ENCODE measurements at places on chromosomes 7 and 10.

GRCh38 chr7:20164425-20165145, 52.6 kb downstream of the MACC1 start:
- DNase-seq: no peak

DNA sequence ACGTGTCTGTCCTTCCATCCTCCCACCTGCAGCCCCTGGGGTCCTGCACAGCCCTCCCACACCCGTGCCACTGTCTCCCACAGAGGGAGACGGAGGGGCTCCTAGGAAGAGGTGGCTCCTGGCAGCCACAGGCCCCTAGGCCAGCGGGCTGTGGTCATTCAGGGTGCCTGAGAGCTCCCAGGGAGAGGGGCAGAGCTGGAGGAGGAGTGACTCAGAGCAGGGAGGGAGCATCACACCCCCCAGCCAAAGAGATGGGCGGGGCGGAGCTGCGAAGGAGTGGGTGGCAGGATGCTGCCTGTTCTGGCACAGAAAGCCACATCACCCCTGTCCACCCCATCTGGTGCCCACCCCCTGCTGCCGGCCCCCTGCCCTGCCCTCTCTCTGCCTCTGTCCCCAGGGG, 50.5 kb downstream of the STK32C start:
- peak; percentile 19 for DNase-seq

DNA sequence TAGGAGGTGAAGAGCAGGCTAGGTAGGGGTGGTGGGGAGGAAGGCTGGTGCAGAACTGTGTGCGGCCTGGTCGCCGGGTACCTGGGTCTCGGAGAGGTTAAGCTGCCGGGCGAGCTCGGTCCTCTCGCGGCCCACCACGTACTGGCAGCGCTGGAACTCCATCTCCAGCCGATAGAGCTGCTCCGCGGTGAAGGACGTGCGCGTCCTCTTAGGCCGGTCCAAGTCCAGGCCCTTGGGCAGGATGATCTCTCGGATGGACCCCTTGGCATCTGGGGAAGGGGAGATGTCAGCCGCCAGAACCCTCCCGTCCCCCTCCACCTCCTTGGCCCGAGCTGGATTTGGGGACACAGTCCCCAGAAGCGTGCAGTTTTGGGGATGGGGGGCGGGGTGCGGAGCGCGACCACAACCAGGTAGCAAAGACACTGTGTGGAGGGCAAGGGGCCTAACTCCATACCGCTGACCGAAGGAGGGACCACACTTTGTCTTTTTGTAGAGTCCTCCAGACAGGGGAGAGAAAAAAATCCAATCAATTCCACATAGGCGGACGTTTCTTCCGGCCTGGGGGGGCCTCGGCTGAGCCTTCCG, 1.6 kb downstream of the VAX1 start:
- no peak for DNase-seq

- DNase-seq: no peak
Measured at GRCh38 chr7:121005996-121006584, 17.6 kb downstream of the CPED1 start.

- no peak for DNase-seq
Measured at GRCh38 chr7:42597300-42597699, 314.6 kb downstream of the C7orf25 start.

GRCh38 chr7:46909601-46910051, 672.3 kb downstream of the TNS3 start:
- no peak for DNase-seq

- no peak for DNase-seq
Measured at GRCh38 chr10:127276794-127277462, 80.5 kb upstream of the INSYN2A start.

DNA sequence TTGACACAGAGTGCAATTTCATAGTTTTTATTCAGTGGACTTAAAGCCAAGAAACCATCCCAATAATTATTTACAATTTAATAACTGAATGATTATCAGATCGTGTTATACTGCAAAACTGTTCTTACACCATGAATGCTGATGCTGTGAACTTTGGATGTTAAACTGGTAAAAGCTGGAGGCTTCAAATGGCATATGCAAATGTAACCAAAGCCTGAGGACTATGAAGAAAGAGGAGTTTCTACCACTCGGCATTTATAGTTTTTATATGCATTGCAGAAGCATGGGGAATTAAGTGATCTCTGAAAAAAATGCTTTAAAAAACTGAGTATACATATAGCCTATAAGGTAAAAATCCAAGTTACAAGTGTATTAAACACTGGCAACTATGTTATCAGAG, 42.4 kb downstream of the RNF32 start:
- no peak for DNase-seq

- no peak for DNase-seq
Measured at GRCh38 chr10:72171175-72171630, 44.6 kb upstream of the ANAPC16 start.

- DNase-seq: no peak
Measured at GRCh38 chr7:96674565-96674964, 35.1 kb downstream of the SEM1 start.

DNA sequence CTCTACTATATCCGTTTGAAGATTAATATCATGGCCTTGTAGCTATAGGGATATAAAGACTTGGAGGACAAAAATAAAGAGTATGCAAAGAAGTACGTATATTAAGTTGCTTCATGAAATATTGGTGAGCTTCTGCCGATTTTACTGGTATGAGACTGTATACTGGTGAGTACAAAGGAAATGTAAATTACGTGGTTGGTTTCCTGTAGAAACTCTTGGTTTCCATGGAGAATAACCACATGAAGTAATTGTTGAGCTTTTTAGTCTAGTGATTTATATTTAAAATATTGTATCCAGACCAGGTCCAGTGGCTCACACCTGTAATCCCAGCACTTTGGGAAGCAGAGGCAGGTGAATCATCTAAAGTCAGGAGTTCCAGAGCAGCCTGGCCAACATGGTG, 32.2 kb upstream of the GLI3 start:
- DNase-seq: no peak

DNA sequence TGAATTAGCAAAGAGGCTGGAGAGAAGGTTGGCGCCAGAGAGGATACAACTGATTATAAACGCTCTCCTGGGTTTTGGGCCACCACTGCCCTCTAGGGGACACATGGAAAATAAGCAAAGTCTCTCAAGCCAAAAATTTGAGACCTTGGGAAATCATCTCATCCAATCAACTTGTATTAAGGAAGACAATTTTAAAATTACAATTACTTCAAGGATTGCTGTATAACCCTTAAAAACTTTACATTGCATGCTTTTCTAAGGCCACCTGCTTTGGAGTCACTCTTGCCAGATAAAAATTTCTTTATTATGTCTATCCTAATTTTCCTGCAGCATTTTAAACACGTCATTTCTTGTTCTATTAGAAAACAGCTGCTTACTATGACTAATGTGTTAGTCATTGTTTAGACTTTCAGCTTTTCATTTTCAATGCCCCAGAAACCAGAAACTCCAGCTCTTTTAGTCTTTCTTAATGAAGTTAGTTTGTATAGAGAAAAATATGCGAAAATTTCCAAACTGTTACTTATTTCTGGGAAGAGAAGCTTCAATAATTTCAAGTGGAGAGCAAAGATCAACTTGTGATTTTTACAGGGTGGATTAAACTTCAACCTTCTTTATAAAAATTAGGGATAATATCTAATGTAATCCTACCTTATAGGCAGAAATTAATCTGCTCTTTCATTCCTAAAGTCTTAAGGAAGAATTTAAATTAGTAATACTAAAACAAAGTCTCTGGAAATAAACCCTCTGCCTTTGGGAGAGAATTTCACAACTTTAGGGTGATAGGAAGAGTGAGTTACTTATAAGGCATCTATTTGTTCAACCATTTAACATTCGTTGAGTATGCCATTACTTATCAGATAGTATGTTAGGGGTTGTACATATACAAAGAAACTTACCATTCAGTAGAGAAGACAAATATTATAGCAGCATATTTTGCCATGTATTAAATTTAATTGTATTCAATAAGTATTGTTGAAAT, 20.6 kb upstream of the RHOBTB1 start:
- DNase-seq: no peak

- DNase-seq: no peak
Measured at GRCh38 chr10:33524041-33524440, 189.6 kb upstream of the NRP1 start.

DNA sequence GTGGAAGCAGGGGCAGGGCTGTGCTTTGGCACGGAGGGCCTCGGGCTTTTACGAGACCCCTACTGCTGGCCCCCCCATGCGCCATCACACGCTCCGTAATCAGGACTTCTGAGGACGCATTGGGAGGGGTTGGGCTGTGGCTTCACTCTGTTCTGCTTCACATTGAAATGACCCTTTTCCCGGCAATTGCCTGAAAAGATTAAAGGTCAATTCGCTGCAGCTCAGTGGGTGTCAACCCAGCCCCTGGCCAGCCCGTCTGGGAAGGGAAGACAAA, 41.7 kb upstream of the UBE3C start:
- DNase-seq: no peak

DNA sequence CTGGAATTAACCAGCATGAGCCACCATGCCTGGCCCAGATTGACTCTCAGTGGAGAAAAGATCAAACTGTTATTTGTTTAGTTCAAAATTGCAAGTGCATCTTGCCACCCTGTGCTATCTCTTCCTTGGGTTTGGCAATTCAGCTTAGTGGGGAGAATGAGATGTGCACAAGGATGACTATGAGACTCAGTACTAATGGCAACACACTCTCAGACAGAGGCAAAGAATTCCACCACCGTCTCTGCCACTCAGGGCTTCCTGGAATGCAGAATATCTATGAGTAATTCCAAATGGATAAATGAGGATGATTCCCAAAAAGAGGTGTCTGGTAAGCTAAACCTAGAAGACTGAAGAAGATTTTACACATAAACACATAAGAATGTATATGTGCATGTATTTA, 525.8 kb downstream of the NRG3 start:
- no peak for DNase-seq

GRCh38 chr10:18008986-18009385, 57.3 kb downstream of the SLC39A12 start:
- no peak for DNase-seq

GRCh38 chr7:121329191-121330052, 622 bp downstream of the WNT16 start:
- no peak for DNase-seq
